Stimulated activated CD4-positive, alpha-beta T cell treated with anti-CD3 and anti-CD28 coated beads, Interleukin-4, amount 100 ng/mL, for 48 hours (primary cell): ENCODE measurements at places on chromosomes 5 and 9.
A peak's percentile ranks its signal among the peaks of the same experiment; 100 is the strongest.

- DNase-seq = no peak
Observed at GRCh38 chr5:145948921-145949320, 12.5 kb downstream of the SH3RF2 start.

DNA sequence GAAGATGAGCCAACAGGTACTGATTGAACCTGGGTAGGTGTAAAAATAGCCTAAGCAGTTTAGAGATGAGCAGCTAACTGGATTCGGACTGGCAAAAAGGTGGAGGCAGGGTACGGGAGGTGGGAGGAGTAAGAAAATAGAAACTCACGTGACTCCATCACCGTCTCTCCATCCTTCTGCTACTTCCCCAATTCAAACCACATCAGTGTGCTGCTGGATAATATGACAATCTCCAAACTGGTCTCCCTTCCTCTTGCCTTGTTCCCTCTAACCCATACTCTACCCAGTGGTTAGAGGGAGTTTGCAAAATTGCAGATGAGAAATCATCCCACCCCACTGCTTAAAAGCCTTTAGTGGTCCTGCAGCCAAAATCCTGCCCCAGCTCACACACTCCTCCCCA lies 42.7 kb downstream of the RIGI start:
- no peak for DNase-seq

DNA sequence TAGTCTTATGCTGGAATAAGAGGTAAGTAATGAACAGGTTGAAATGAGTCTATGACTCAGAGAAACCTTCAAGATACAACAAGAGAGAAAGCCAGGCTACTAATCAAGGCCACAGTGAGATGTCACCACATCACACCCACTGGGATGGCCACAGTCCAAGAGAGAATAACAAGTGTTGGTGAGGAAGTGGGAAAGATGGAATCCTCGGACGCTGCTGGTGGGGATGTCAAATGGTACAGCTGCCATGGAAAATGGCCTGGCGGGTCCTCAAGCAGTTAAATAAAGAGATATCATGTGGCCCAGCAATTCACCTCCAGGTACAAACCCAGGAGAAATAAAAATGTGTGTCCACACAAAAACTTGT lies 41.9 kb upstream of the NEURL1B start:
- no peak for DNase-seq

GRCh38 chr9:1085086-1085485 lies 34.9 kb downstream of the DMRT2 start:
- DNase-seq = no peak

- DNase-seq = no peak
Observed at GRCh38 chr5:59583151-59583809, 310.2 kb downstream of the PDE4D start.

- DNase-seq = peak; percentile 47
Observed at GRCh38 chr5:180605554-180606214, 14.4 kb upstream of the SCGB3A1 start.

DNA sequence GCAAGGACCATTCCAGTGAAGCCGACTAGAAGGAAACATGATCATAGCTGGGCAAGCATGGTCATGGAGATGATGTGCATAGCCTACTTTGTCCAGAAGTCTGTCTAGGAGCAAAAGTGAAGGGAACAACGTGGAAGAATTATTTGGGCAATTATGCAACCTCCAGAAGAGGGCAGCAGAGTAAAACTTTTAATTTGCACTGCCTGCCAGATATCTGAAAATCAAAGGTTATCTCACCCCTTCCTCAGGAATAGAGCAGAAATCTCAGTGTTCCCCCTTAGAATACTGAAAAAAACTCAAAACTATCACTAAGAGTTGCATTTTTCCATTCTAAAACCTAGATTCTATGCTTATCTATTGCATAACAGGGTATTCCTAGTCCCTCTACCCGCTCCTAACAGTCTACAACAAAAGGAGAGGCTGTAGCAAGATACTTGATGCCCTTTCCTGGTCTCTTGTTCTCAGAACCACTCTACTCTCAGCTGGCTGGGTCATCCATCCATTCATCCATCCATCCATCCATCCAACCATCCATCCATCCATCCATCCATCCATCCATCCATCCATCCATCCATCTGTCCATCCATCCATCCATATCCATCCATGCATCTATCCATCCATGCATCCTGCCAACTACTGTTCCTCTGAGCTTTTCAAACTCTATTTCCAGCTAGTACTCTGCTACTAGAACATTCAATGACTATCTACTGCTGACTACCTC lies 8.4 kb upstream of the SETD9 start:
- no peak for DNase-seq

DNA sequence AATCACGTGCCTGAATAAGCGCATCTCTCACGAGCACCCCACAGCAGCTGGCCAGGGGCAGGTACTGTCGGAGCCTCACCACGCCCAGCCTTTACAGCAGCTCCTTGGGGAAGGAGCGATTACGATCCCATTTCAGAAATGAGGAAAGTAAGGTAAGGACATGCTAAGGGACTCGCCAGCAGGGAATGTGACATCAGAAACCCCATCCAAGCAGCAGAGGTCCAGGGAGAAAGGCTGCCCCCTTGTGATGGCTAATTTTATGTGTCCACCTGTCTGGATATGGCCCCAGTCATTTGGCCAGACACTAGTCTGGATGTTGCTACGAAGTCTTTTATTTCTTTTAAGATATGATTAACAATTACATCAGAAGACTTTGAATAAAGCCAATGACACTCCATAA lies 77.3 kb downstream of the UBE2QL1 start:
- DNase-seq = no peak

GRCh38 chr9:107690021-107690420 lies 200.5 kb upstream of the KLF4 start:
- DNase-seq = no peak

DNA sequence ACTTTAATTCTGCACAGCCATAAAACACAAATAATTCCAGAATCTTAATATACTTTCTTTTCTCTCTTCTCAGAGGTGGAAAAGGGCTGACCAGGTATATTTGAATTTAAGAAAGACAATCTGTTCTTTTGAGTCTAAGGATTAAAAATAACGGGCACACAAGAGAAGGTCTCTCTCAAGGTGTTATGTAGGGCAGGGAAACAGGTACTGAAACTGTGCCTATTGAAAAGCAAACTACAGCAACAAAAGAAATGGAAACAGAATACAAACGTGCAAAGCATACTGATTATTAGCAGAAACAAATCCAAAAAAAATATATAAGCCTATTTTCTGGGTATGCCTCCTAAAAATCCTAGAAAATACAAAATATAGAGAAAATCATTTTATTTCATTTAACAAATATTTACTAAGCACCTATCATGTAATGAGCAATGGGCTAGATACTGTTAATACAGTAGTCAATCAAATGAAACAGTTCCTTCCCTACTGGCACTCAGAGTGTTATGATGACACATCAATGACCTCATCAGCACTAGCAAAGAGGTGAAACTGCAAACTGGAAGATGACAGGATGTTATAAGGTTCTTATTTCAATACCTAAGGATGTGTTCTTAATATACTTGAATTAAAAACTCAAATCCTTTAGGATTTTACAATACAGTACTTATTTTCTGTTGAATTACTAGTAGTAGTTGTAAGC lies 87.7 kb downstream of the AUH start:
- no peak for DNase-seq

GRCh38 chr5:50968356-50969149 lies 302.1 kb downstream of the PARP8 start:
- DNase-seq = no peak

DNA sequence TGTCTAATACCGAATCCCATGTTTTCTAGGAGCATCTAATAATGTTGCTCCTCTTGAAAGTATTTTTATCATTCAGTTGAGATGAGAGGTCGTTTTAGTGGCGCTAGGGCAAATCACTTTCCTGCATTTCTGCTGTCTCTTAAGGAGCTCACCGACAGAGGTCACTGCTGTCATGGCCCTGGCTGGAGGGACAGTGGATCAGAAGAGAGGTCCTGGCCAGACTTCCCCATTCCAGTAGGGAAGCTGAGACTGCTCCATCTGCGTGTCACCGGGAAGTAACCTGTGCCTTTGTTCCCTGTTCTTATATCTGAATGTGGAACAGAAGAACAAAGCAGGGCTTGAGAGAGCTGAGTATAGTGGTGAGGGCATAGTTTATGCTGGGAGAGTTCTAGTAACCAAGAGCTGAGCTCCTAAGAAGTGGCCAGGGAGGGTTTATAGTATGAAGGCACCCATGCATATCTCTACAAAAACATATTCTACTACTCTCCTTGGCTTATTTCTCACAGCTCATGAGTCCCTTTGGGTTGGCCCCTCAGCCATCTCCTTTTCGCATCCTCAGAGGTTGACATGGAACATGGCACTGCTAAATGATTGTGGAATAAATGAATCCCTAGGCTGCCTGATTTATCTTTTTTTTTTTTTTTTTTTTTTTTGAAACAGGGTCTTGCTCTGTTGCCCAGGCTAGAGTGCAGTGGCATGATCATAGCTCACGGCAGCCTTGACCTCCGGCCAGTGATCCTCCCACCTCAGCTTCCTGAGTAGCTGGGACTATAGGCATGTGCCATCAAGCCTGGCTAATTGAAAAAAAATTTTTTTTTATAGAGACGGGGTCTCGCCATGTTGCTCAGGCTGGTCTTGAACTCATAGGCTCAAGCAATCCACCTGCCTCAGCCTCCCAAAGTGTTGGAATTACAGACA lies 27.2 kb downstream of the ATP6V0E1 start:
- no peak for DNase-seq
